Posterior vena cava (tissue), 2 donors: ENCODE measurements at places on chromosomes 7 and 10. TPM values are rescaled to one million over a fixed set of nuclear protein-coding genes. Genes with fewer than 3 reads are reported as not detected.

DNA sequence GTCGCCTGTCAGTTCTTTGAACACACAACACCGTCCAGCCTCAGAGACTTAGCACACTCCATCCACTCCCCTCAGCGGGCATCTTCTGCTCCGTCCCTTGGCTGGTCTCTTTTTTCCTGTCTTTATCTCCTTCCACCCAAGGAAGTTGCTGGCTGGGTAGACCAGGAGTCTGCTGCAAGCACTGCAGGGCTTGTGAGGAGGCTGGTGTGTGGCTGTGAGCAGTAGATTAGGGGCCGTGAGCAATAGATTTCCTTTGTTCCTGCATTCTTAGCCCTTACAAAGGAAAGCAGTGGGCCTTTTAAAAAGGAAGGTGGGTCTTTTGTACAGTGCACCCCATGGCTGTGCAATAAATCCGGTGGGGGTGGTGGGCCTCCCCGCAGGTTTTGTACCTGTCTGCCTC is 100.3 kb upstream of the BTBD16 start:
- DNase-seq: no peak

- no peak for DNase-seq
Measured at GRCh38 chr10:97573021-97573420, 442 bp downstream of the ANKRD2 start.

GRCh38 chr7:158013085-158013668 is 574.4 kb downstream of the PTPRN2 start:
- no peak for DNase-seq

DNA sequence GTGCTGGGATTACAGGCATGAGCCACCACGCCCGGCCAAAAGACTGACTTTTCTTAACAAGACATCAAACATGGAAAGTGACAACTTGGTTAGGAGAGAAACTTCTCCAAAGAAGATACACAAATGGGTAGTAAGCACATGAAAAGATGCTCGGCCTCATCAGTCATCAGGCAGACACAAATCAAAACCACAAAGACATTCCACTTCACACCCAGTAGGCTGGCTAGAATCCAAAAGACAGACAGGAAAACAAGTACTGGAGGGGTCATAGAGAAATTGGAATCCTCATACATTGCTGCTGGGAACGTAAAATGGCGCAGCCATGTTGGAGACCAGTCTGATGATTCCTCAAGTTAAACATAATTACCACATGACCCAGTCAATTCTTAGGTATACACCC is 16.4 kb downstream of the SEPHS1 start:
- no peak for DNase-seq

Gene GSTO2
- total RNA-seq: 1.9 TPM

Gene FAM200A
- total RNA-seq: 3.2 TPM
